M059J (cell line): ENCODE measurements at places on chromosomes 4 and X. TPM values are rescaled to one million over a fixed set of nuclear protein-coding genes. Genes with fewer than 3 reads are reported as not detected.

The ADGRG2 gene
- total RNA-seq: not detected in 2 replicates

DNA sequence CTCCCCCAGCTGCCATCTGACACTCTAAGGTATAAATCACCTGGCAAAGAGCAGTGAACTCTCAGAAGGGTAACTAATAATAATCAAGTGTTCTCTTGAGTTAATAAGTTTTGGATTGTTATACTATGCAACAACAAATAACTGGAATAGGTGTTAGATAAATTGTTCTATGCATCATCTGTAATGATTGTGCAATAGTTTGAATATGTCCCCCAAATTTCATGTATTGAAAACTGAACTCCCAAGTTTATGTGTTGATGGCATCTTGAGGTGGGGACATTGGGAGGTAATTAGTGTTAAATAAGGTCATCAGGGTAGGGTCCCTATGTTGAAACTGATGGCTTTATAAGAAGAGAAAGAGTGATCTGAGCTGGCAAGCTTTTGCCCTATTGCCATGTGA, 272.7 kb upstream of the TAPT1 start:
- no peak for DNase-seq

- DNase-seq: no peak
Observed at GRCh38 chr4:137627739-137628460, 95.6 kb upstream of the PCDH18 start.

DNA sequence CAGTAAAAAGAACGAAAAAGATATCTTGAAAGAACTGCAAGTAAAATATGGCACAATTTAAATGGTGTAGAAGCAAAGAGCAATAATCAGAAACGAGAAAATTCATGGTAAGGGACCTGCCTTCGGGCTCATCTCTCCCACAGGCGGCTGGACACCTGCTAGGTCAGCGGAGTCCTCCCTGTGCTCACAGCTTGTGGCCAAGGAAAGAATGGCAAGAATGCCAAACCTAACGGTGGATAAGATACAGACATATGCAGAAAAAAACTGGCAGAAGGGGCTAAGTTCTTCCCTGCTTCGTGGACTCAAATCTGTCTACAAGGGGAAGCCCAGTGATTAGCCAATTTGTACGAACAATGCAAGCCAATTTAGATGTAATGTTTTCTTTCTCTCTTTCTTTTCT, 152.1 kb upstream of the VCX start:
- DNase-seq: no peak

DNA sequence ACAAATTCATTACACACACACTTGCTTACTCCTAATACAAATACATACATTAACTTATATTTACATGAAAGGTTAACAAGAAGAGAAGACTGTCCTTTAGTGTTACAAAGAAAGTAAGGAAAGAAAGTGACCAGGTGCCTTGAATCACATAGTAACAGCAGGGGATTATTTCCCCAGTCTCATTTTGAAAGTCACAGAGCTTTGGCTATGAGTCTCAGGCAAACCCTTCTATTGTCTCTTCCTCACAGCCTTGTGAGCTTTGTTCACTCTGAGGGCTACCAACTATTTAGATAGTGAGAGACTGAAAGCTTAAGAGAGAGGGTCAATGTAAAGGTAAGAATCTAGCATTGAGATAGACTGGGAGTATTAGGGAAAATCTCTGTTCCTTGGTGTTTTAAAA, 161.6 kb downstream of the NPNT start:
- DNase-seq: no peak

DNA sequence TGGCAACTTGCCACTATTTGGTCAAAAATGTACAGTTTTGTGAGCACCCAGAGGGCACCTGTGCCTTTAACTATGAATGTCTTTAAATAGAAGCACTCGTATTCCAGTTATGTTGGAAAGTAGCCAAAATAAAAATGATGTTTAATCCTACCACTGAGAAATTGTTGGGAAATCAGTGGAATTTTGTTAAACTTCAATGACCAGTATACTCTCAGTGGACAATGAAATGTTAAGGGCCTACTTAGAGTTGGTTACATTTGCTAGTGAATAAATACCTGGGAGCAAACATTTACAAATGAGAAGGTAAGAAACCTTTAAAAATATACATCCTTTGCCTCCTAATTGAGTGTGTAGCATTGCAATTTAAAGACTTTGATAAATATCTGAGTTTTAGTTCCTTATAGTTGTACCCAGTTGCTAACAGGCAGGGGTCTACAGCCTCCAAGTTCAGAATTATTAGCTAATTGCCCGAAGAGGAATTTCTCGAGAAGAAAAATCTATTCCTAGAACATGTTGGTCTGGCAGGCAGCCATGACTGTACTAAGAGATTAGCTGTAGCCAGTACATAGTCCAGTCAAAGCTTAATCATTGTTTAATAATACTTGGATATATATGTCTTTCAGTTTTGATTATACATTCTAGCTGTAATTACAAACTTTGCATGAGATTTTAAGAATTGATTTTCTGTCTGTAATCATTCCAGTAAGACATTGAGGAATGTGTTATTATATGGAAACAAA, 93.2 kb downstream of the IL1RAPL2 start:
- DNase-seq: no peak
